ENCODE measurements at places on chromosomes 7 and 10.

GRCh38 chr10:128073890-128074289 is 52.3 kb downstream of the MKI67 start:
- DNase-seq: no peak

GRCh38 chr10:72697716-72698115 is 5.8 kb downstream of the MCU start:
- no peak for DNase-seq

DNA sequence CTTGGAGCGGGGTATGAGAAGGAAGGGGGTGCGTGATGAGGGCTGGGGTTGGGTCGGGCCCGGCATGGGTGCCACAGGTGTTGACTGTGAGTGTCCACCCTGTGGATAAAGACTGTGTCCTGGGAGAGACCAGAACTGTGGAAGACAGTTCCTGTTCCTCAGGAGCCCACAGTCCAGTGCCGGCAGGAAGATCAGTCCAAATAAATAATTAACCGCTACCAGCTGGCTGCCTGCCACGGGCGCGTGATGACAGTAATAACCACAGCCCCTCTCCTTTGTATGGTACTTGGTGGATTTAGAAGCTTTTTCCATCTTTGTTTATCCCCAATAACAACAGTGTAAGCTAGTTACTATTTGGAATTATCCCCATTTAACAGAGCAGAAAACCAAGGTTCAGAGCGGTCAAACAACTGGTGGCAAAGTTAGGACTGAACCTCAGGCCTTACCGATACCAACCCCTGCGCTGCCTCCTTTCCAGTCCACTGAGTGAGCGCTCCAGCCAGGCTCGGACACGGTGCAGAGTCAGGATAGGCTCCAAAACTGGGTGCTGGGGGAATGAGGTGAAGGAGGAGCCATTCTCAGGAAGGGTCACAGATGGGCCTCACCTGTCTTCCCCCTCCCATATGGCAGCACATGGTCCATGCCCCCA is 5.1 kb downstream of the ZMIZ1 start:
- DNase-seq: no peak

- no peak for DNase-seq
Measured at GRCh38 chr7:26061678-26062603, 90.1 kb upstream of the NFE2L3 start.

- no peak for DNase-seq
Measured at GRCh38 chr7:103658055-103659005, 212.3 kb upstream of the SLC26A5 start.

- no peak for DNase-seq
Measured at GRCh38 chr10:99598781-99599509, 21.3 kb downstream of the SLC25A28 start.

- no peak for DNase-seq
Measured at GRCh38 chr10:112448888-112449287, 1.9 kb downstream of the VTI1A start.

DNA sequence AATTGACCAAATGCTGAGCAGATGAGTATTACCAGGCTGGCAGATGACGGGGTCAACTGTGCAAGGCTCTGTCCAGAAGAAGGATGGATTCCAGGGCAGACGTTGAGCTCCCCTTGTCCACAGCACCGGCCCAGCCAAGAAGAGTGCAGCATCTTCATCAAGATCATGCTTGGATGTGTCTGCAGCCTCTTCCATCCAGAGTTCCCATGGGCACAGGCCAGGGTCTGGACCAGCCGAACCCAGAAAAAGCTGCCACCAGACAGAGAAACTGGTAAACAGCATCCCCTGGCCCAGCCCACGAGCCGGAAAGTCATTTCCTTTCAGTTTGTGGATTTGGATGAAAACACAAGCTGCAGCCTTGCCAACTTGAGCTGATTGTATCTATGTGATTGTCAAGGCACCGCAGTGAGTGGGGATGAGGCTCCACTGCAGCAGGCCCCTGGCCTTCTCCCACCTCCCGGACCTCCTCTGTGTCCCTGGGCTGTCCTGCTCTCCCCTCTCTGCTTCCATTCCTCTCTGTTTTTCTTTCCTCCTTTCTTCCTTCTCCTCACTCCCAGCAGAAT is 321.8 kb downstream of the TCERG1L start:
- DNase-seq: no peak

DNA sequence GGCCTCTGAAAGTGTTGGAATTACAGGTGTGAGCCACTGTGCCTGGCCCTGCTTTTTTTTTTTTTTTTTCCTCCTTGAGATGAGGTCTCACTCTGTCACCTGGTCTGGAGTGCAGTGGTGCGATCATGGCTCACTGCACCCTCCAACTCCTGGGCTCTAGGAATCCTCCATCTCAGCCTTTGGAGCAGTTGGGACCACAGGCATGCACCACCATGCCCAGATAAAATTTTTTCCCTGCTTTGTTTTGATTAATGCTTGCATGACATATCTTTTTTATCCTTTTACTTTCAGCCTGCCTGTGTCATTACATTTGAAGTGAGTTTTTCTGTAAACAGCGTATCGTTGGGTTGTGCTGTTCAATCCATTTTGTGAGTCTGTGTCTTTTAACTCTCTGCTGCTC is 97.0 kb downstream of the ANKRD61 start:
- no peak for DNase-seq

- no peak for DNase-seq
Measured at GRCh38 chr10:97454330-97455036, 8.5 kb downstream of the ZDHHC16 start.

DNA sequence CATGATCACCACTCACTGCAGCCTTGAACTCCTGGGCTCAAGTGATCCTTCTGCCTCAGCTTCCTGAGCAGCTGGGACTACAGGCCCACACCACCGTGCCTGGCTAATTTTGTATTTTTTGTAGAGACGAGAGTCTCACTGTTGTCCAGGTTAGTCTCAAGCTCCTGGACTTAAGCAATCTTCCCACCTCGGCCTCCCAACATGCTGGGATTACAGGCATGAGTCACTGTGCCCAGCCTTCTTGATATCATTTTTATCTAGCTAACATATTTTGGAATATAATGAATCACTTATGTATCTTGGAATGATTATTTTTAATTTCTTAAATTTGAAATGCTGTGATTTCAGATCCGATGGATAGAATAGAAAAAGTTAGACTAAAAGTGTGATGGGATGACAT is 18.4 kb downstream of the ARL4A start:
- no peak for DNase-seq

GRCh38 chr7:171364-171904 is 20.9 kb upstream of the FAM20C start:
- DNase-seq: no peak

GRCh38 chr10:44567471-44567870 is 182.6 kb upstream of the CXCL12 start:
- DNase-seq: no peak

GRCh38 chr7:77200542-77200941 is 923 bp upstream of the FGL2 start:
- no peak for DNase-seq

GRCh38 chr10:59000162-59000825 is 176.1 kb upstream of the PHYHIPL start:
- DNase-seq: no peak

All from bone marrow (tissue), 2 donors.